ENCODE measurements at places on chromosomes 4 and X.

- no peak for DNase-seq
Measured at GRCh38 chrX:23003116-23003515, 3.4 kb downstream of the DDX53 start.

- no peak for DNase-seq
Measured at GRCh38 chr4:98659106-98659592, 738 bp upstream of the TSPAN5 start.

DNA sequence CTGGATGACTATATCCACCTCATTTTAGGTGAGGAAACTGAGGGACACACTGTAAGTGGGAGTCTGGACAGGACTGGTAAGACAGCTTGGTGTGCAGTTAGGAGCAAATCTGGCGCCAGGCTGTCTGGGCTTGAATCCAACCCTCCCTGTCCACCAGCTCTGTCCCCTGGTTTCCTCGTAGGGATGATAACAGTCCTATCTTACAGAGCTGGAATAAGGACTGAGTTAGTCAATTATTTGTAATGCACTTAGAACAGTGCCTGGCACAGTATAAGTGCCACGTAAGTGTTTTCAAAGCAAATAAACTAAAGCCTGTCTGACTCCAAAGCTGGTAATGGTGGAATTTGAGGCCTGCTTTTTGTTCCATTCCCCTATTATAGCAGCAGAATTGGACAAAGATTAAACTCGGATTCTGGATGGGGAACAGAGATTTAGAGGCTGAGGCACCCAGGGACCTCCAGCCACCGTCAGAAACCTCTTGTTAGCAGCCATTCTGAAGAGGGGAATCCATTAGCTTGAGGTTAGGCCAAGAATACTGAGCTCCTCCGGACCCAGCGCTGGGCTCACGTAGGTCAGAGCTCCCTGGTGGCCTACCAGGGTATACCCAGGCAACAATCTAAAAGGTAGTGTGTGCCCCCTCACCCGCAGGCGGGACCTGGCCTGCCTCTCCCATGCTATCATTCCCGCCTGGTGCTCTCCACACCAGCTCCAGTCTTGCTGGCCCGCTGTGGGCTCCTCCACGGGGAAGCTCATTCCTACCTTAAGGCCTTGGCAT lies 102.1 kb downstream of the UCHL1 start:
- no peak for DNase-seq

- DNase-seq, result no peak
Measured at GRCh38 chrX:39969099-39969818, 128.5 kb downstream of the BCOR start.

DNA sequence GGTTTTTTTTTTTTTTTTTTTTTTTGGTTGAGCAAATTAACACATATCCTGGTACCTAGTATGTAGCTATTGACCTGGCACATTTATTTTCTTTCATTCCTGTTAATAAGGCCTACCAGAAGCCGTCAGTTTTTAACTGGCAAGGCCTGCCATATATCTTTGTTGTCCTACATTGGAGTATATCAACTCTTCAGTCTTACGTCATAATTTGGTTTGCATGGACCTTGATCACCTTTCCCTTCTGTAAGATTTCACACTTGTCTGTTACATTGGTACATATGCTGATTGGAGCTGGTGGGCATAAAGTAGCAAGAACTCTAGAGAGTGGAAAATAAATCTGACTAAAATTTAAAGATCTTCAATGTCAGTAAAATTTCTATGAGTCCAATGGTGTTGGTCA lies 1658.0 kb downstream of the C4orf33 start:
- DNase-seq, result no peak

DNA sequence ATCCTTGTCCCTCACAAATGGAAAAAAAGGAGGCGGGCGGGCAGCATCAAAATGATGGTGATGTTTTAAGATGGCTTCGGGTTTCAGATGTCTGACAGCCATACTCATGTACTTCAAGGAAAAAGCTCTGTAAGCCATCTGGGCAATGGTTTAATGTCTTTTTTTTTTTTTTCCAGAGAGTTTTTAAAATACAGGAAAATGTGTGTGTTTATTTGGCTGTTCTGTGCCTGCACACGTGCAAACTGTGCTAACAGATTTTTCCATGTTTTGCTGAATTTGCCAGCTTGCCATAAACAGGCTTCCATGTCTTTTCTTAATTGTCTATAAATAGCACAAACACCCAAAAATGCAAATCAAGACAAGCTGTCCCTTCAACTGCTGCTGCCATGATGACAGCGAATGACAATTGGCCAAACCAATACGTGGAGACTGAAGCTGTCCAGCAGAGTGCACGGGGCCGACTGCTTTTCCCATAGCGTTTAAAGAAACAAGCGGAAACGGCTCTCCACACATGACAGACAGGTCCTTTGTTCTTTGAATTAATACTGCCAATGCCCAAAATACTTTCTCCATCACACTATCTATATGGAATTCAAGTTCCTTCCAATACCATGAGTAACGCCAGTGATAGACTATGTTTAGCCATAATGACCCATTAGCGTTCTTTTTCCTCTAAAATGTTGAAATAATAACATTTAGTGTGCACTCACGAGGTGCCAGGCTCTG lies 35.7 kb downstream of the AFAP1 start:
- no peak for DNase-seq

DNA sequence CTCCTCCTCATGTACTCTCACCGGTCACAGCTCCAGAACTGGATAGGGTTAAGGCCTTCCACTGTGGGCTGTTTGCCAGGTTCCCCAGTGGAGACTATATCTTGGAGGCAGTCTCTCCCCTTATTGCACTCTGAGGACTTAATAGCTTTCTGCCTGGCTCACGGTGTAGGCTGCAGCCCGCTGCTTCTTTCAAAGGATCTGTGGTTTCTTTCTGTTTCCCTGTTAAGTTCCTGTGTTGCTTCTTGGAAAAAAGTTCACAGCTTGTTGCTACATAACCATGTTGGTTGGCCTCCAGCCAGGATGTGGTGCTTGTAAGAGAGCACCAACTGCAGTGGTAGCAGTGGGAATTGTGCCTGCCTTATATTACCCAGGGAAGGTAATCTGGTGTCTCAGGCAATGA lies 24.9 kb upstream of the ZDHHC15 start:
- DNase-seq, result no peak

- DNase-seq, result no peak
Measured at GRCh38 chrX:120536061-120536460, 24.7 kb downstream of the CUL4B start.

- no peak for DNase-seq
Measured at GRCh38 chrX:54495814-54496516, at the start of gene FGD1. FGD1 (minus strand) TSS chrX:54496234; CDS start chrX:54495432, 802 bp downstream.

DNA sequence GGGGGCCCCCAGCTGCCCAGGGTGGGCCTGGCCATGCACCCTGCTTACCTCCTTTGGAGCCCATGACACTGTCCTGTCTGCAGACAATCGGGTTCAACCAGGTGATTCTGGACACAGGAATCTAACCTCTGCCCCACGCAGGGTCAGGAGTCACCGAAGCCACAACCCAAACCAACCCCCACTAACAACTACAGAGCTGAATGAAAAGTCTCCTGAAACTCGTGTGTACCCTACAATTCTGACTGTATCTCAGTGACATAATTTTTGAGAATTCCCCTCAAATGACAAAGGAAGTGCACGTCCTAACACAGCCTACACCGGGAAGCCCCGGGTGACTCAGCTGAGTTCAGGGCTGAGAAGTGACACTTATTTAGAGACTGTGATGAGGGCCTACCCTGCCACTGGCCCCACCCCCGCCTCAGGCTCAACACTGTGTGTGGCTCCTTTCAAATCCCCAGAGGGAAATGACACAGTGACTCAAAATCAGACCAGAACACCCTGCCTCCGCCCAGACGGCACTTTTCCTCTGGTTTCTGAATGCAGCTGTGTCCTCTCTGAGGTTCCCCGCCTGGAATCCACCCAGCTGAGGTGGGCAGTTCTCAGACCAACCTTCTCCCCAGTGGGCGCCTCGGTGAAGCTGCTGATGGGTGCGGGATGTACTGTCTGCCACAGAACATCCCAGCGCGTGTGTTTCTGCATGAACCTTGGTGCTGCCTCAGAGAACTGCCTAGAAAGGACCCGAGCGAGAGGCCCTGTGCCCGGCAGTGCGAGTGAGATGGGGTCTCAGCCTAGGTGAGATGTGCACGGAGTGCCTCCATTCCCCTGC lies 9.9 kb downstream of the TNIP2 start:
- peak; percentile 69 for DNase-seq

DNA sequence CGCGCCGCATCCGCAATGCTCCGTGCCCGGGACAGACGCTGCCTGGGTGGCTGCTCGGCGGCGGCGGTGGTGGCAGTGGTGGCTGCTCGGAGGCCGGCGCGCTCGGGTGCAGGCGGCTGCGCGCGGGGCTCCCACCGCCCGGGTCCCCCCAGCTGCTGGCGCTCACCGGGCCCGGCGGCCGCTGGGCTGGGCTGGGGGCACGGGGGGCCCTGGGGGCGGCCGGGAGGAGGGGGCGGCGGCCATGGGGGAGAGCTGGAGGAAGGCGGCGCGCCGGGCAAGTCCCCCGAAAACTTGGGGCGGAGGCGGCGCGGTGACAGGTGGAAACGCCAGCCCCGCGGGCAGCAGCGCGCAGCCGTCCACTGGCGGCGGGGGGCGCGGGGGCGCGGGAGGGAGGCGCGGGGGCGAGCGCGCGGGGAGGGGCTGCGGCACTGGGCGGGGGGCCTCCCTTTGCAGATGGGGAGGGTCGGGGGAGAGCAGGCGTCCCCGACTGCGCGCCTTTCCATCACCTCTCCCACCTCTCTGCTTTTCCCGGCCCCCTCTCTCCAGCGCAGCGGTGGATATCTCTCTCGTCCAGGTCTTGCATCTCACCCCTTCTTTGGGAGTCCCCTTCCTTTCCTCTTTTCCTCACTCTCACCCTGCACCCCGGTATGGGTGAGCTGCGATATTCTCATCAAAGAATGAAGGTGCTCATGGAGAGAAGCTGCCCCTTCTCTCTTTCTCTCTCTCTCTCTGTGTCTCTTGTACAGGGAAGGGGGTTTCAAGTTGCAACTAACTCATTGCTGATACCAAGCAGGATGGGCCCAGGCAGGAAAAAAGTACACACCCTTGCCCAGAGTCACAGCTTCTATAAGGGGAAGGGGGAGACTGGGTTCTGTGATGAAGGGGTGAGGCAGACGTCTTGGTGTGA lies 83.7 kb upstream of the DHRSX start:
- DNase-seq, result no peak

DNA sequence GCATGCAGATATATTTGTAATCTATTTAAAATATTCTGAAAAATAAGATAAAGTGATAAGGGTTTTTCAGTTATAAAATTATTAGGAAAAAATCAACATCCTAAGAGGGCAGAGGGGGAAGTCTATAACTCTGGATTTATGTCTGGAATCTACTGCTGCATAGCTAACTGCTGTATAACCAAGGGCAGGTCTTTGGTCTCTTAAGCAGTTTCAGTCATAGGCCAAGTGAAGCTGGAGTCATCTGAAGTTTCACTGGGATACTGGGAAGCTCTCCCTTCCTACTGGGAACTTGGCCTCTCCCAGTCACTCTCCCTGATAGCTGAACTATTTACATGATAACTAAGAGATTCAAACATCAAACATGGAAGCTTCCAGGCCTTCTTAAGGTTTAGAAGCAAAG lies 1409.9 kb upstream of the PCDH7 start:
- no peak for DNase-seq

GRCh38 chr4:188826393-188826792 lies 687.2 kb downstream of the TRIML1 start:
- no peak for DNase-seq

DNA sequence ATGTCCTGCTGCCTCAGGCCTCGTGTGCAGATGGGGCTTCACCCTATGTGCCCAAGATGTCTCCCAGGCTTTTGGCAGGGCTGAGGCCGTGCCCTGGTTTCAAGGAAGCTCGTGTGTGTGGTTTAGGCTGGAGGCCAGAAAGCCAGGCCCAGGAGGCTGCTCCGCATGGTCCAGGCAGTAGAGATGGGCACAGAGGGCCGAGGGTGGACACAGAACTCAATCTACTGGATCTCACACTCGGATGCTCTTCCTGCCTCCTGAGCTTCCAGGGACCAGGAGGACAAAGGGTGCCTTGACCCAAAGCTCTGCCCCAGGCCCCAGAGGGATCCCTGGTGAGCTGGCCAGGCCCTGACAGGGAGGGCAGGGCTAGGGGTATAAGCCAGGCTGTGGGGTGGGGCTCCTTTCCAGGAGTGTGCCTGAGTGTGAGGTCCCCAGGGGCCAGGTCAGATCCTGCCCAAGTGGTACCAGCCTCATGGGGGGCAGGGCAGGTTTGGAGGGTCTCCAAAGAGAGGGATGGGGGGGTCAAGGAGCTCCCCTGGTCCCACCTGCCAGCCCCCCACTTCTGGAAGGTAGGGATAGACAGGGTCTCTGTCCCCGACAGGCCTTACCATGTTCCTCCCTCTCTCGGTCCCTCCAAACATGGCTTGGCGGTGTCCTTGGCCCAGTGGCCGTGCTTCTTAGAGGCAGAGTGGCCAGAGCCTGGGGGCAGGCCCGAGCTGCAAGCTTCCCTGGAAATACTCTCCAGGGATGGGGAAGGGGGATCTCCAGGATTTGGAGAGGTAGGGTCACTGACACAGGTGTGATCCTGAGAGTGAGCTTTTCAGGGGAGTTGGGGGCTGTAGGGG lies 23.8 kb downstream of the HTRA3 start:
- DNase-seq, result no peak

DNA sequence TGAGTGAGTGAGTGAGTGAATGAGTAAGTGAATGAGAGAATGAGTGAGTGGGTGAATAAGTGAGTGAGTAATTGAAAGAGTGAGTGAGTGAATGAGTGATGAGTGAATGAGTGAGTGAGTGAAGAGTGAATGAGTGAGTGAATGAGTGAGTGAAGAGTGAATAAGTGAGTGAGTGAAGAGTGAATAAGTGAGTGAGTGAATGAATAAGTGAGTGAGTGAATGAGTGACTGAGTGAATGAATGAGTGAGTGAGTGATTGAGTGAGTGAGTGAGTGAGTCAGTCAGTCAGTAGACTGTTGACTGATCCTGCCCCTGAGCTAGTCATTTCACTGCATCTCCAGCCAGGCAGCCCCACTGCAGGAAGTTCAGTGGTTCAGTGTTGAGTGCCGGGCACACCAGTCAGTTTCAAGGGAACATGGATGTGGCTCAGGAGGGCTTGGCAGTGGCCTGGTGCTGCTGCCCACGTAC lies 228.4 kb upstream of the PSAPL1 start:
- DNase-seq, result no peak

- DNase-seq, result no peak
Measured at GRCh38 chr4:74529284-74530041, 84.5 kb downstream of the AREG start.

GRCh38 chrX:54043056-54043455 lies 1.2 kb downstream of the PHF8 start:
- DNase-seq, result no peak

GRCh38 chr4:111697176-111697942 lies 447.9 kb upstream of the FAM241A start:
- DNase-seq, result no peak

- DNase-seq, result no peak
Measured at GRCh38 chr4:211033-211511, 86.8 kb downstream of the ZNF718 start.

GRCh38 chr4:27360790-27361267 lies 500.2 kb downstream of the STIM2 start:
- no peak for DNase-seq

DNA sequence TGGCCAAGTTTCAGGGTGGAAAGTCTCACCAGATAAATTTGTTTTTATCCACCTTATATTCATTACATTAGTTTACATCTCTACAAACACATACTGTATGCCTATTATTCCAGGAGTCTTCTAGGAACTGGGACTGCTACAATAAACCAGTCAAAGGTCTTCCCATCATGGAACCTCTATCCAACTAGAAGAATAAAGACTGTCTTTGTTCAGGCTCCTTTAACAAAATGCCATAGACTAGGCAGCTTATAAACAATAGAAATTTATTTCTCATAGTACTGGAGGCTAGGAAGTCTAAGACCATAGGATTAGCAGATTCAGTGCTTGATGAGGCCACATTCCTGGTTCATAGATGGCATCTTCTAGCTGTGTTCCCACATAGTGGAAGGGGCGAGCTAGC lies 61.6 kb downstream of the PACRGL start:
- no peak for DNase-seq
